ENCODE measurements at places on chromosomes 4 and X.

DNA sequence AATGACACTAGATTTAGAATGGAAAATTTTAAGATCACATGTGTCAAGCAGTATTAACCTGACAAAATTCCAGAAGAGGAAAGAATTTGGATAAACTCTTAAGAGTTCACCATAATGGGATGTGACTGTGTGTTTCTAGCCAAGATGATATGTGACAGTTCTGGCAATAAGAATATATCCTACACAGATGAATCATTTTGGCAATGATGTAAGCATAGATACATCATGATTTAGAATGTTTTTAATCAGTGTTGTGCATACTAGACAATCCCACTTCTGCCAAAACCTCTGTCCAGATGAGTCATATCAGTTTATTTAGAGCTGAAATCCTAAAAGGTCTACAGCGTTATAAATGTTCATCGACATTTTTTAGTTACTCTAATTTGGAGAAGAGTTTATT is 48.8 kb downstream of the PTCHD1 start:
- DNase-seq, result no peak

- DNase-seq, result no peak
These were observed 112.7 kb downstream of the SH3RF1 start for GRCh38 chr4:169158046-169158445.

- no peak for DNase-seq
These were observed 33.5 kb downstream of the PWWP3B start for GRCh38 chrX:106201502-106202178.

DNA sequence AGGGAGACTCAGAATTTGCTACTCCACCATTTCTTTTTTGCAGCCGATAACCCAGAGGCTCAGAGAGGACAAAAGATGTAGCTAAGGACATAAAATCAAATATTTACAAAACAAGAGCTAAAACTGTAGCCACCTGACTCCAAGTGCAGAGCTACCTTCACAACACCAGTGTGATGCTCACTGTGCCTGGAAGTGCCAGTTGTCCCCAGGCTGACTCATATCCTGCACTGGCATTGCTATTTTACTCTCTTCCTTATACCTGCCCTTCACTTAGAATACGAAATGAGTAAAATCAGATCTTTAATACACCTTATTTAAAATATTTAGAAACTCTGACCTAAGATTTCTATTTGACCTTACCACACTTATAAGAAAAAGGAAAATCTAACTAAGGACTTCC is 39.5 kb downstream of the SLC7A11 start:
- no peak for DNase-seq

- DNase-seq, result no peak
These were observed 34.5 kb upstream of the RAB33B start for GRCh38 chr4:139419388-139419914.

- no peak for DNase-seq
These were observed 37.6 kb downstream of the MAGEA9 start for GRCh38 chrX:149819371-149819770.

GRCh38 chr4:140186082-140186438 is 32.1 kb upstream of the MAML3 start:
- DNase-seq, result no peak

GRCh38 chr4:85615952-85616351 is 141.0 kb downstream of the ARHGAP24 start:
- DNase-seq, result no peak

DNA sequence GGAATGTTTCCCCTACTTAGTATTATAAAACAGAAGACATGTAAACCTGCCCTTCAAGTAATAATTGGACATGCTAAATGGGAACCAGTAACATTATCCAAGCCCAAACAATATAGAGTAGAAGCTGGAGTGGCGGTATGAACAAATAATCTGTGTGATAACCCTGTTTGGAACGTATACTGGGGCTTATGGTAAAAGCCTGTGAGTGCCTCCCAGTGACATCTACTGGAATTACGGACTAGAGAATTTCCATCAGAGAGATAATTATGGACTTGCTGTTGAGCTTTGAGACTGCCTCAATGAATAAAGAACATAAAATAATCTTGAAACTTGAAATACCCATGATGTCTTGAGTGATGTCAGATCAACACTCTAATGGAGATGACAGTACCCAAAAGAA is 406.3 kb upstream of the GRIA3 start:
- DNase-seq, result no peak

DNA sequence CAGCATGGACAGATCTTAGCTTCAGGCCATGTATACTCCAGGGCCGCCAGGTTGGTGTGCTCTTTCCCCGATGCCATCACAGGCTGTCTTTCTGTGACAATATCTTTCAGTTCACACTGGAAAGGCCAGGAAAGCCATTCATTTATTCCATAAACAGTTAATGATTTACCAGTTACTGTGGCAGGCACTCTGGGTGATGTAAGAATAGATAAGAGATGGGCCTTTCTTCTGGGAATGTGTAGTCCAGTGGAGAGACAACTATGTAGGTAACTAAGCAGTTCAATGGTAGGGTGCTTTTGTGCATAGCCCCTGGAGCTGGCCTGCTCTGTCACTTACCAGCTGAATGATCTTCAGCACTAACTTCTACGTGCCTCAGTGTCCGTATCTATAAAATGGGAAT is 46.3 kb upstream of the LEF1 start:
- DNase-seq, result no peak

Data from NCI-H446 (cell line).